Mesothelial cell of epicardium (in vitro differentiated cells): ENCODE measurements at places on chromosomes 2 and 18. TPM values are rescaled to one million over a fixed set of nuclear protein-coding genes. Genes with fewer than 3 reads are reported as not detected.

- no peak for DNase-seq
Observed at GRCh38 chr2:105397953-105398335, 907 bp downstream of the FHL2 start.

DNA sequence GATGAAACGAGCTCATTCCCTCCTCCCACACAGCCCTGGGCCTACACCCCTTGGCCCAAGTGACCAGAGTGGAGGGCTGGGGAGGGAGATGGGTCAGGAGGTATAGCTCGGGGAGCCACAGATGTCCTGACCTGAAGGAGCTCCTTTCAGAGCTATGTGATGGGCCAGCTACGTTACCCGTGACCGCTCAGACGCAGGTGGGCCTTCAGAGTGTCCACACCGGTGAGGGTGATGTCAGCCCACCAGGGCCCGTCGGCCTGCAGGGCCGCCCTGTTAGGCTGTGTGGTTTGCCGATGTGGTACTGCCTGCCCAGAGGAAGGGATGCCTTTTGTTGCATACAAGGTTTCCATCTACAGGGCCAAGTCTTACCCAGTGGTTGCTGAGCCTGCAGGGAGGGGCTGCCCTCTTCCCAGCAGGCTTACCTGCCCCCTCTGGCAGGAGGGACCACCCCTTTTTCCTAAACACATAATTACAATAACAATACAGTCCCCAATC, 41.8 kb upstream of the FOSL2 start:
- DNase-seq = no peak

GRCh38 chr2:219179601-219180465, 1.8 kb downstream of the RETREG2 start:
- DNase-seq = no peak

GRCh38 chr2:170818036-170818751, 1.5 kb downstream of the GAD1 start:
- DNase-seq = no peak

DNA sequence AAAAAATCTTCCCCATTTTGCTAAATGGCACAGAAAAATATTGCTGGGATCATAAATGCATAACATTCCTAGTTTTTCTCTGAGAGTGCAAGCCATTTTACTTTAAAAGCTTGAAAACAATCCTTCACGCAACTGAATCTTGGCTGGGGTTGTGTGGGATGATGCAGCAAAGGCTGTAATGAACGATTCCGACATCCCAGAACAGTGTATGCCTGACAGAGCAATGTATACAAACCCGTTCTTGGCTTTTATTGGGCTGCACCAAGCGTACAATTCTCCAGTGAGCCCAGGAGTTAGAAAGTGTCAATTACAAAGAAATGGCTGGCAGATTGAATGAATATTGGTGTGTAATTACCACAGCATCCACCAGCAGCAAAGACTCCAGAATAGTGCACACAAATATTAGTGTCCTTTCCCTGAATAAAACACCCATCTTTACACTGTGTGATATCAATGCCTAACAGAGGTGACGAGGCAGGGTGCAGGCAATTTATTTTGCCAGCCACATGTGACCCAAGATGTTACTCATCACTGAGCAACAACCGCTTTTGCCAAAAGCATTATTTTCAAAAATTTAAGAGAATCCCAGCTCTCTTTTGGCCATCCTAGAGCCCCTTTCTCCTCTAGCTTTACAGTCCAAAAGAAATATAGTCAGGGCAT, 578.6 kb upstream of the CHAC2 start:
- no peak for DNase-seq

DNA sequence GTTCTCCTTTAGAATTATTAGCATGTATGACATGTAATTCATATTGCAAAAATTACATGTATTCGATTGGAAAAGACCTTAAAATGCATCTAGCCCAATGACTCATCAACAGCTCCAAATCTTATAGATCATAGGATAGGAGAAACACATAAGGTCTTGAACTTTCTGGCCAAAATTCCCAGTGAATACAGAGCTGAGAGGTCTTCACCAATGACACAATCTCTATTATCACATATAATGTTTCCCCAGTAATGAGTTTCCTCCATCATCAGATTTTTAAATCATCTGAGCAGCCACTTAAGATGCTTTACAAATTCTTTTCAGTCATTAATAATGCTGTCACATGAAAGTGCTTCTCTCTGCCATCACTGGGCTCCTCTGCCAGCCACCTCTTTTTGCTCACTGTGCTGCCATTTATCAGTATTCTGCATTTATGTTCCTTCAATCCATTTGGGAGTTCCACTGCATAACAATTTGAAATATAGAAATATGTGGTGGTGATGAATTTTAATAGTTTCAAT, 804.9 kb downstream of the SUCLG1 start:
- DNase-seq = no peak

- no peak for DNase-seq
Observed at GRCh38 chr2:120667981-120668380, 67.7 kb upstream of the GLI2 start.

DNA sequence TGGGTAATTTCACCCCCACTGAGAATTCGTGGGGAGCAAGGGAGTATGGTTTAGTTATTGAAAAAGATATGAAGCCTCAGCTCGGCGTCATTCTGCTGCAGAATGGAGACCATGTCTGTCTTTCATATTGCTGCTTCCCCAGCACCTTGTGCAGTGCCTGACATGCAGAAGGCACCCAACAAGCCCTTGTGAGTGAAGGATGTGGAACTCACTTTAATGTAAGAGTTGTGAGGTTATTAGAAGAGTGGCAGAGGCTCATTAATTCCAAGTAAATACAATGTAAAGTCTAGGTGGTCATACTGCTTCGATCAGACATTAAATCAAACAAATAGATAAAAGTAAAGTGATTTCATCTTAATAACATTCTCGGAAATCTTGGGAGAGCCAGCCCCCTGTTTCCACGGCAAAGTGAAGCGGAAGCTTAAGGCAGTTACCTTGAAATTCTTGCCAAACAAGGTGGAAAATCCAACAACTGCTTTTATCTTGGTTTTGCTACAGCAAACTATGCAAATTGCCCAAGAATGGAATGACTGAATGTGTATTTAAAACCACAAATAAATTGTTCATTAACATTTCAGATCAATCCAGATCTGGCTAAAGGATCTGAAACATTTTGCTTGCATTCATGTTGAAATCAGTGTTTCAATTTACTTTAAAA, 9.6 kb downstream of the CFAP221 start:
- no peak for DNase-seq

DNA sequence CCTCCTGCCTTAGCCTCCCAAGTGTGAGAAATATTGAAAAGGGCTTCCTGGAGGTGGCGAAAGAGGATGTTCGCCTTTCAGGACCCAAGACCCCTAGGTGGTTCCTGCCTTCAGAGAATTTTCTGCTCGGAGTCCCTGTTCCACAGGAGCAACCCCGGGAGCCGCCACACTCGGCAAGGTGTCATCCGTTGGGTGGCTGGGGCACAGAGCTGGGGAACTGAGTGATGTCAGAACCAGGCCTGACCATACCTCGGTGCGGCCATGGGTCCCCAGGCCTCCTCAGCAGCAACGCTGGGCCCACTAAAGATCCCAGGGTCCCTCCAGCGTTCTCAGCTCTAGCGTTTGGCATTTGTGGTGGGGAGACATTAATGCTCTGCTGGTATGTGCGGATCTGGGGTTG, 23.7 kb upstream of the TAF1B start:
- DNase-seq = no peak

GRCh38 chr18:26301681-26302080, 75.4 kb downstream of the TAF4B start:
- DNase-seq = no peak

DNA sequence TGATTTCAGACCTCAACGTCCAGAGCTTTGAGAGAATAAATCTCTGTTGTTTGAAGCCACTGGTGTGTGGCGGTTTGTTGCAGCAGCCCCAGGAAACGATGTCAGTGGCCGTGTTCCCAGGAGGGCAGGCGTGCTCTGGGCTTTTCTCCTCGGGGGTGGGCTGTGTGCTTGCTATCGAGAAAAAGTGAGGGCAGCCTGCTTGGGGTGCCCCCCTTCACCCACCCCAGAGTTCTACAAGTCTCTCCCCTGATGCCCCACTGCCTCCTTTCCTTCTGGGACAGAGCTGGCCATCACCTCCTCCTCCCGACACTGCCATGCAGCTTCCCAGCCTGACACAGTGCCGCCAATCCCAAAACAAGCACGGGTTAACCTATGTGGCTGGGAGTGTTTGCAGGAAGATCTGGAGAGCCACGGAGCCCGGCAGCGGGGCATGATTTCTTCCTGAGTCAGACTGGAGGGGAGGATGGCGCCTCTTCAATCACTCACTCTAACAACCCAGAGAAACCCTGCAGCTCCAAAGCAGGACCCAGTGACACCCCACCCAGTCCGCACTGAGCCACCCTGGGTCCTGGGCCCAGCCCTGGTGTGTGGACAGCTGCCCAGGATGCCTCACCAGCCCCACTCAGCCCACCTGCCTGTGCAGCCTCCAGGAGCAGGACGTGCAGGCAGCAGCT, 213.7 kb upstream of the RAB6C start:
- DNase-seq = no peak

DNA sequence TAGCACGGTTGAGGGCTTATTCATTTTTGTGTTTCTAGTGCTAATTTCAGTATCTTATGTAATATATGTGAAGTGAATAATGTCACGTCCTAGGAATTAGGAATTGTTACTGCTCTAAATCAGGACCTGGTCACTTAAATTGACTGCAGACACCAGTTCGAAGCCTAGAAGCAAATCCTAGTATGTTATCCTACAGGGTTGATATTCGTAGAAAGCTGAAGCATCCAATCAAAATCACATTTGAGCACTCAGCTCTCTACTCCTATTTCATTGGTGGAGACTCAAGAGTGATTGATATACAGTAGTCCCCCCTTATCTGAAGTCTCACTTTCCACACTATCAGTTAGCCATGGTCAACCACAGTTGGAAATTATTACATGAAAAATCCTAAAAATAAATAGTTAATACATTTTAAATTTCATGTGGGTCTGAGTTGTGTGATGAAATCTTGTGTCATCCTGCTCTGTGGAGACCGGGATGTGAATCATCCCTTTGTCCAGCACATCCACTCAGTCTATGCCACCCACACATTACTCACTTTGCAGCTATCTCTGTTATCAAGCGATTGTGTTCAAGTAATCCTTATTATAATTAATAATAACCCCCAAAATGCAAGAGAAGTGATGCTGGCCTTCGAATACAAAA, 35.2 kb upstream of the SCN9A start:
- DNase-seq = no peak

GRCh38 chr2:137380610-137381009, 583.7 kb upstream of the HNMT start:
- no peak for DNase-seq

DNA sequence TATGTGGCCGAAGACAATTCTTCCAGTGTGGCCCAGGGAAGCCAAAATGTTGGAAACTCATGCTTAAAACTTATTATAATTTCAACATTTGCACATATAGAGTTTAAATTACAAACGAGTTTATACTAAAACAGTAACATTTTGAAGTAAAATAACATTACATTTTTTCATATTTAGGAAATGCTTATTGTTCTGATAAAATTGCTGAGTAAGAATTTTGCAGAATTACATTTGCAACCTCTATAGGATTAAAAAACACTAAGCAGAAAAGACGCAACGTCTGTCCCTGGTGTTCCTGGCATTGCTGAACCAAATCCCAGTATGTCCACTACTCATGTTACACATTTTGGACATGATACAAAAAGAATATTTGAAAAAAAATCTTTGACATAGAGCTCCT, 1241.2 kb downstream of the SUCLG1 start:
- no peak for DNase-seq

- no peak for DNase-seq
Observed at GRCh38 chr2:237126519-237127174, 41.0 kb downstream of the COPS8 start.

GRCh38 chr2:118056165-118056534, 32.1 kb upstream of the INSIG2 start:
- no peak for DNase-seq

The TUBA3D gene
- total RNA-seq = not detected in 3 replicates

The TEKT4 gene
- total RNA-seq = not detected in 3 replicates

The CAPN14 gene
- total RNA-seq = 0.40 to 0.54 TPM (median 0.47 TPM) in 3 replicates

The DCDC2C gene
- total RNA-seq = not detected in 3 replicates
